CD4-positive, alpha-beta T cell treated with Interleukin-15 for 4 hours (primary cell): ENCODE measurements at places on chromosomes 5 and 9.

GRCh38 chr5:133749331-133749985, 137.1 kb upstream of the FSTL4 start:
- DNase-seq: no peak

GRCh38 chr5:22319798-22320197, 533.3 kb downstream of the CDH12 start:
- DNase-seq: no peak

- no peak for DNase-seq
Measured at GRCh38 chr5:54725391-54726280, 208.1 kb downstream of the SNX18 start.

DNA sequence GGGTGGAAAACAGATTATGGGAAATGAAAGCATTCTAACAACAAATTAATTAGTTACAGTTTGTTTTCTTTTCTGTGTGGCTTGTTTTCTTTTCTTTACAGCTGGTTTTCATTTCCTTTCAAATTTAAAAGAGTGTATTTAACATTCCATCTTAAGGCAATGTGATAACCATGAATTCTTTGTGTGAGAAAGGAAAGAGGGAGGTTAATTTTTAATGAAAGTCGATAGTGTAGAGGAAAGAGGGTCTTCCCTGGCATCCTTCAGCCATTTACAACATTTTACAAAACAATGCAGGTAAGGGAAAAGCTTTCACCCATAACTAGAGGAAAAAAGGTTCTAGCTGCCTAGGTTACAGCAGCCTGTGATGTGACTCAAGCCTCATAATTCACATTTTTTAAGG, 43.9 kb upstream of the IL33 start:
- DNase-seq: no peak

- DNase-seq: no peak
Measured at GRCh38 chr5:135651156-135651555, 72.4 kb upstream of the CXCL14 start.

GRCh38 chr5:109479260-109479860, 69.6 kb upstream of the PJA2 start:
- DNase-seq: no peak

GRCh38 chr5:36530215-36530614, 76.2 kb upstream of the SLC1A3 start:
- DNase-seq: no peak

GRCh38 chr9:117268847-117269446, 145.9 kb downstream of the ASTN2 start:
- DNase-seq: no peak

GRCh38 chr5:162641142-162641813, 573.7 kb downstream of the GABRG2 start:
- DNase-seq: no peak

DNA sequence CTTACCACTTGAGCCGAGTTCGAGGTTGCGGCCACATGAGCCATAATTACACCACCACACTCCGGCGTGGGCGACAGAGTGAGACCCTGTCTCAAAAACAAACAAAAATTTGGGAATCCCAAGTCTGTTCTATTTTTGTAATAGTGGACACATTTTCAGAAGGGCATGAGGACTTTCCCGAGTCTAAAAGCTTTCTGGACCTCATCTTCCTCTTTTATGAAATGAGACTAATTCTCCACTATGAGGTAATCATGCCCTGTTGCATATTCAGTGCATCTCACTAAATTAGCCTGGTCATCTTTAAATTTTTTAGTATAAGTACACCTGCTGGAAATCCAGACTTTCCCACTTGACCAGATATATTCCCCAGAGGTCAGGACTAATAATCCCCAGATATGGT, 55.7 kb downstream of the GGTA1 start:
- DNase-seq: no peak

DNA sequence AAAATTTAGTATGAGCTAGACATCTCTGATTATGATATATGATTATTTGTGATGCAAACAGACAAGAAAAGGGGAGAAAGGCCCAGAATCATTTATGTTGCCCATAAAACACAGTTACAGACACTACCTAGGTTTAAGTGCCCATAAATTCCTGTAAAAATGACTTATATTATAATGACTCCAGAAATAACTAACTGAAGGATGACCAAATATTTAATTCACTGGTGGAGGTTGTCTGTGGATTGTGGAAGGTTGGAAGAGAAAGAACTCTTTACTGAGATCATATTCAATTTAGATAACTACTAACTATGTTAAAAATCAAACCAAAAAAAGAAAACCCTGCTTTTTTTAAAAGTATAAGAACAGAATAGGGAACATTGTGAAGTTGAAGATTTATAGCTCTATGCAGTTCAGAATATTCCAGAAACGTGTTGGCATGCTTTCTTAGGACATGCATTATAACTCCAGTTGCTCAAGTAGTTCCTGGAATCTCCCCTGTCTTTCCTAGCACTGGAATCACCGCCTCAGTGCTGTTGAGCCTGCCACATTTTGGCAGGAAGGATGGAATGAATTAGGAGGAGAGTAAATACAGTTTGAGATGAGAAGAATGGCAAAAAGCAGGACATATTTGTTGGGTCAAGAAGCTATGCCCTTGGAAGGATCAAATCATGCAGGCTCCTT, 72.0 kb upstream of the PAPPA start:
- DNase-seq: no peak

- peak; percentile 65 for DNase-seq
Measured at GRCh38 chr5:126449751-126450271, 26.6 kb downstream of the GRAMD2B start.

DNA sequence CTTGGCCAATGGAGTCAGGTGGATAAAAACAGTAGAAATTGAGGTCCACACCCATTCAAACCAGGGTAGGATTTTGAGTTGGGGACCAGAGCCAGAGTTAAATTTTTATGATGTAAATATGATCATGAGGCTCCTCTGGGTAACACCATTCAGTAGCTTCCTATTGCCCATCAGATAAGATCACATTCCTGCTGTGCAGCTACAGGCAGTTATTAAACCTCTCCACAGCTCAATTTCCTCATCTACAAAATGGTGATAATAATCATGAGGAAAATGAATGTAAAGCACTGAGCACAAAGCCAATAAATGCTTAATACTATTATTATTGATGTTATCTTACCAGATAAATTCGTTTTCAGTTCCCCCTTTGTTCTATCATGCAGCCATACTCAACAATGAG, 432.0 kb downstream of the CAAP1 start:
- no peak for DNase-seq

GRCh38 chr5:168347368-168348083, 56.1 kb downstream of the WWC1 start:
- no peak for DNase-seq

GRCh38 chr9:96121136-96121535, 180.8 kb downstream of the HSD17B3 start:
- DNase-seq: no peak

DNA sequence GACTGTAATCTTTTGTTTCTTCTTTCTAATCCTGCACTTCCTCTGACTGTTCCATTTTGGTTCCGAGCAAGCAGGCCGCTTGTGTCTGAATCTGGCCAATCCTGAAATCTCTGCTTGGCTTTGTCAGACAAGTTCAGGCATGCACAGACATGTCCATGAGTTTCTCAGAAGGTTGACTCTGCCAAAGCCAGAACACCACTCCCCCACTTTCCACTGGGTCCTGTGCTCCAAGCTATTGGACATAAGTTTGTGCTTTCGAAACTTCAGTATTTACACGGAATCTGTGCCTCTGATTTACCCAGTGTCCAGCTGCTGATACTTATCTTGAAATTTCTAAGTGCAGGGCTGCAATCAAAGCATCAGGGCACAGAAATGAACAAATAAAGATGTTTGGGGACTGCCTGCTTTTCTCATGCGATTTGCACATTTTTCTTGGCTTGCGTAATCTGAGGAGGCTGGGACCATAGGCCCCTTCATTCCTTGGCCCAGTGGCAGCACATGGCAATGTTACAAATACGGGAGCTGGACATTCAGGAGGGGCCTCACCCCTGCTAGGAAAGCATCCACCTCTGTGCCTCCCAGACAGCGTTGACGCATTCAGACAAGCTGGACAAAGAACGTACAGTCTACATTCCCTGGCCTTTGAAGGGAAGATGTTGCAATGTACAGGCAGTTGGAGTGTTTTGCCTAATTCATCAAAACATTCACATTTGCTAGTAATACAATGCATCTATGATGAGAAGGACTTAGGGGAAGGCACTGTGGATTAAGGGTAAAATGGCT, 209.2 kb upstream of the PAPPA start:
- no peak for DNase-seq
